ENCODE measurements at places on chromosomes 1 and 21.
A peak's percentile ranks its signal among the peaks of the same experiment; 100 is the strongest.

GRCh38 chr1:229268505-229268904 is 2.4 kb upstream of the RAB4A start:
- DNase-seq = no peak

DNA sequence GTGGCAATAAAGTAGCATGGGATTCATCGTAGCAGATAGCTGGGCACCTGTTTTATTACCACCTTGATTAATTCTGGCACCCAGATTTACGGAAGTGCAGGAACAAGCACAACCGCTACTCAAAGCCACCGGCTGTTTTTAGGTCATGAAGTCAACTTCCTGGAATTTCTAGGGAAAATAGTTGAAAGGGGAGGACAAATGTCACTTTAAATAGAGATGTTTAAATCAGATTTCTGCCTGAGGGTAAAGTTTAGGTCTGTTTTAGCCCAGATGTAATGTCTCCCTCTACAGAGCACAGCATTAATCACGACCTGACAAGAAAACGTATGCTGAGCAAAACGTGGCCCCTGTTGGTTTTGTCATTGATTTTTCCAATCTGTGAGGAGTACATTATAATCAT is 8.0 kb downstream of the ADGRL2 start:
- DNase-seq = peak; percentile 9

- DNase-seq = no peak
Observed at GRCh38 chr1:9150582-9151327, 21.9 kb upstream of the GPR157 start.

GRCh38 chr21:42581336-42581992 is 67.8 kb downstream of the SLC37A1 start:
- no peak for DNase-seq

- no peak for DNase-seq
Observed at GRCh38 chr1:101071470-101071891, 45.9 kb upstream of the DPH5 start.

- DNase-seq = no peak
Observed at GRCh38 chr1:23854568-23854967, 13.5 kb downstream of the FUCA1 start.

Measured in brain microvascular endothelial cell (primary cell).